Stimulated activated CD4-positive, alpha-beta T cell treated with anti-CD3 and anti-CD28 coated beads, Interleukin-12 subunit alpha, Interleukin-12 subunit beta, amount 100 ng/mL, for 4 hours (primary cell): ENCODE measurements at places on chromosomes 3 and 15.
A peak's percentile ranks its signal among the peaks of the same experiment; 100 is the strongest.

DNA sequence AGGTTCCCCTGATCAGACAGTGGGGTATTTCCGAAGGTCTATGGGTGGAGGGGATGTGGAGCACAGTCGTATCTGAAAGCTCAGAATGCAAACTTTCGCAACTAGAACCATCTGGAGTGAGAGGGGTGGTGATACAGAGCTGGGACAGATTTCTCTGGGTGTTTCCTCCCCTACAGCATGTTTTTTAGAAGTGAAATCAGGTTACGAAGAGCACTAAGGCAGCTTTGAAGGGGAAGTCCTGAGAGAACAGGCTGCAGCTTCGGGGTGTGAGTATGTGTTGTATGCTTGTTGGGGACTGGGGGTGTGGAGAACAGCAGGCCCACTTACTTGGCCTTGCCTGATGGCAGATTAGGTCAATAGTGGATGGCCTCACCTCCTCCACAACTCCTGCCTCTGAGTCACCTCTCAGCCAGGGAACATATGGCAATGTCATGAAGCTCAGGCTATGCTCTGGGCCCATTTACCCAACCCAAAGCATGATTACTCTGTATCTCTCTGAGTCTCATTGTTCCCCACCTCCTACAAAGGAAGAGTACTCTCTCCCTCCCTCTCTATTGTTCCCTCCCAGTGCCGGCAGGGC is 107.2 kb upstream of the RASGRP1 start:
- DNase-seq = no peak

- no peak for DNase-seq
Observed at GRCh38 chr3:72536878-72537267, 311.4 kb downstream of the SHQ1 start.

DNA sequence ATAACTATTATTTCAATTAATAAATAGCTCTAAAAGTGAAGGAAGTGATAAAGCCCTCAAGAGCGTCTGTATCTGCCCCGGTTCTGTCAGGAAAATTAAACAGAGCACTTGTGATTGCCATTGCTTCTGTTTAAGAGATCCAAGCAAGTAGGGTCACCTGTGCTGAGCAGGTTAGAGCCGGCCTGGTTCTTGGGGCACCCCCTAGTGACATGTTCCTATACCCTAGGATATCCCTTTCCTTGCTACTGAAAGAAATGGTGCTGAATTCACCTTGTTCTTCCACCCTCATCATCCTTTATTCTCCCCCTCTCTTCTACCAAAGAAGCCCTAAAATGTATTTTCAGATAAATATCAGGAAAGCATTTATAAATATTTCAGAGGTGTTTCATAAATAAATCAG is 323.5 kb downstream of the RORA start:
- DNase-seq = peak; percentile 12

GRCh38 chr3:69292959-69293574 is 92.8 kb downstream of the FRMD4B start:
- no peak for DNase-seq

DNA sequence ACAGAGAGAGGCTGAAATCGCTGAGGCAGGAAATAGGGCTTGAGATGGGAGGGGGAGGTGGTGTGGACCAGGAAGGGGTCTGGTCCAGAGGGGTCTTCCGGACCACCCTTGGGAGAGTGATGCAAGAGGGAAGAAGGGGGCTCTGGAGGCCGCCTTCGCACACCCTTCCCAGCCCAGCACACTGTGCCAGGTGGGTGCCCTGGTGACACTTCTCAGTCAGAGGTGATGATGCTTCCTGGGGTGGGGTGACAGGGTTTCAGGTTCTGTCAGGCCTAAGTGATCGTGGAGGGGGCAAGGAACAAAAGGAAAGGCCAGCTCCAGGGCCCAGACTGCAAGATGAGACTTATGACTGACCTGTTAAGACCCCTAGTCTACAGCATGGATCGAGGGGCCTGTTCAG is 12.7 kb downstream of the SEMA3G start:
- no peak for DNase-seq

GRCh38 chr15:100958326-100959065 is 39.3 kb downstream of the LRRK1 start:
- DNase-seq = no peak

DNA sequence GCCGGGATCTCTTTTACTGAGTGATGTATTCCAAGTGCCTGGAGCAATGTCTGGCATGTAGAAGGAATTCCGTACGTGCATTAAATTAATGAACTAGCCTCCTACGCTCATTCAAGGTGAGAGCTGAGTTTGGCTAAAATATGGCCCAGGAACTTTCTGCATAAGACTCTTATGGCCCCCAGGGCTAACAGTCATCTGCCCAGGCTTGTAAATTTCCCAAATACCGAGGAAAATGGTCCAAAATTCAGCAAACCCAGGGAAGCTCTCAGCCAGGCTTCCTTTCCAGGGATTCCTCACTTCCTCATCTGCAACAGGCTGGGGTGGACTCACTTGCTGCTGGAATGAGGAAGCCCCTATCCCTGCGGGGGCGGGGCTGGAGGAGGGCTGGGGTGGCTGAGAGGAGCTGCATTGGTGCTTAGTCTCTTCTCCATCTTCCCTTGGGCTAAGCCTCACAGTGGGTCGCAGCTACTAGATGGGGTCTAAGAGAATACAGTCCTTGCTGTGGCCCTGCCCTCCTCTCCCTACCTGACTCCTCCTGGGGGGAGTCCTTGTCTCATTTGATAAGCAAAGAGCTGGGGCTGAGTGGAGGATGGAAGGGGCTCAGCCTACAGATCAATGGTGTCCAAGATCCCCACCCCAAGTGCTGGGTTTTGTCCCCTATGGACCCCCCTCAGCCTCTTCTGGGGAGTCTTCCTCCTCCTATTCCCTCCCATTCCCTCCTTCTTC is 28.5 kb upstream of the APOD start:
- no peak for DNase-seq

DNA sequence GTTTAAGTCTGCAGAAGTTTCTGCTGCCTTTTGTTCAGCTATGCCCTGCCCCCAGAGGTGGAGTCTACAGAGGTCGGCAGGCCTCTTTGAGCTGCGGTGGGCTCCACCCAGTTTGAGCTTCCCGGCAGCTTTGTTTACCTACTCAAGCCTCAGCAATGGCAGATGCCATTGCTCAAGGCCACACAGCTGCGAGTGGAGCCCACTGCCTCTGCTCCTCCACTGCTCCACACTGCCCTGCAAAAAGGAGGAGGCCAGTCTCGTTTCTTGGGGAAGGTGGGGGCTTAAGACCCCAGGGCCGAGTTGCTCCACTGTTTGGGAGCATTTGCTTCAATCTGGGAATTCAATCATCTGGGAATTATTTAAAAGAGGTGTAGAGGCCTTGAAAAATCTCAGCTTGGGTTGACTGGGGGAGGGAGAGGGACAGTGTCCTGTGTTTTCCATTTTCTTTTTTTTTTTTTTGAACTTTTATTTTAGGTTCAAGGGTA is 144.6 kb upstream of the MEF2A start:
- DNase-seq = no peak

GRCh38 chr15:82158811-82159210 is 103.7 kb downstream of the EFL1 start:
- no peak for DNase-seq

- no peak for DNase-seq
Observed at GRCh38 chr3:71350998-71351397, 232.5 kb downstream of the FOXP1 start.

DNA sequence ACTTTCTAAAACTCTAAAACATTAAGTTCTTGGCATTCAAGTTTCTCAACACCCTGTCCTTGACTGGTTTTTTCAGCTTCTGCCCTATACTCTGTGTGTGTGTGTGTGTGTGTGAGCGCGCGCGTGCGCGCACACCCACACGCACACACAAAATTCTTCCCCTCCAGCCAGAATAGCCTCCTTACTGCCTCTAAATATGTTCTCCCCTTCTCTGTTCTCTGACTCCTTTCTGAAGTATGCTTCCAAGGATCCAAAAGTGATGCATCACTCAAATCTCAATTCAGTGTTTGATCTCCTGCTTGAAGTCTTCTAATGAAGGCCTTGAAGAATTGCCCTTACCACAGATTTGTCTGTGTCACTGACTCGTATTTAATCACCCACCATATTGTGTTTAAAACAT is 129.8 kb downstream of the SLC25A26 start:
- no peak for DNase-seq

GRCh38 chr3:14801668-14802380 is 16.9 kb upstream of the FGD5 start:
- no peak for DNase-seq

- DNase-seq = no peak
Observed at GRCh38 chr15:29676961-29677402, 145.3 kb downstream of the TJP1 start.

GRCh38 chr15:40911141-40911540 is 16.9 kb downstream of the VPS18 start:
- DNase-seq = no peak

DNA sequence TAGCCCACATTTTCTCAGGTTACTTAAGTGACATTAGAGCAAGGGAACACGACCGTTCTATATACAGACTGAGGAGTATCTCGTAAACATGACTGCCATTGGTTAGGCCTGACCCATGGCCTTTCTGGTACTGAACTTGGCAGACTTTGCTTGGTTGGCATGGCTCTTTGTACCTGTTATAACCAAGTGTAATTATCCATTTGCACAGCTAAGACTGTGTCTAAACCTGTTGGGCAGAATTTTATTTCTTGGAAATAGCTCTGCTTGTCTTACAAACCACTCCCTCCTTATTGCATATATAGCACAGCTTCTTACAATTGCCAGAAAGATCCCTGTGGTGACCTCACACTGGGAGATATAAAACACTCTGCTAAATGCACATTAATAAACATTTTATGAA is 106.9 kb downstream of the P2RY1 start:
- no peak for DNase-seq

DNA sequence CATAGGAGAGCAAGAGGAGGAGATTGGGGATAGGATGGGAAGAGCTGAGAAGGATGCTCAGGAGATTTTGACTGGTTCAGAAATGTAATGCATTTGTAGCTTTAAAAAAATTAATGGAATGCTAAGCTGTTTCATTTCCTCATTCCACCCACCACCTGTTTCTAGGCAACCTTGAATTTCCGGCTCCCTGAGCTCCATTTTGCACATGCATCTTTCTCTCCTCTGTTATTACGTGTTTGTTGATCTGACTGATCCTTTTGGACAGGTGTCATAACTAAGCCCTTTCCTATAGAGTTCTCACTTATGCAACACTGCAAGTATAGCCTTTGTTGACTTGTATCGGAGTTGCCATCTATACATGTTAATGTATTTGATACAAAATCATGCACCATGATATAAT is 4.3 kb downstream of the TMPRSS7 start:
- no peak for DNase-seq

GRCh38 chr3:128323206-128324081 is 143.2 kb downstream of the DNAJB8 start:
- DNase-seq = no peak

- no peak for DNase-seq
Observed at GRCh38 chr15:101609742-101610610, 42.2 kb downstream of the TM2D3 start.

GRCh38 chr3:184341925-184342324 is 4.5 kb downstream of the FAM131A start:
- no peak for DNase-seq
